ENCODE measurements at places on chromosomes 1 and 21.

DNA sequence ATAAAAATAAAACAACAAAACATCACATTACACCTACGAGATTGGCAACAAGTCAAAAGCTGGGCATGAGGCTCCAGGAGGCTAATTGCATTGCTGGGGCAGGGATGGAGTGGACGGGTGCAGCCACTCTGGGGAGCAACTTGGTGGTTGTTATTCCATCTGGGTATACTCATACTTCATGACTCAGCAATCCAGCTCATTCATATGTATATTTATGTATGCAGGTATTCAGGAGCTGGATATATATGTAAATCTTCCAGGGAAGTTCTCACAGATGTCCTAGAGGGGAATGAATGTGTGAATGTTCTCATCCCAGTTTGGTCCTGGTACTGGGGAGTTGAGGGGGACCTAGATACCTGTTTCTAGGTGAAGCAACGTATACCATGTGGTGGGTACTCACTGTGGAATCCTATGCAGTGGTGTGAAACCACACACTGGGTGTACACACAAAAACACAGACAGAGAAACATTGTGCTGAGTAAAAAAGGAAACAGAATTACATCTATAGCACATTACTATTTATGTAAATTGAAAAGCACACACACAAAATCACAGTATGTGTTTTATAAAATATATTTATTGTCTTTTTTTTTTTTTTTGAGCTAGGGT, 79.7 kb upstream of the RAB4A start:
- no peak for DNase-seq

GRCh38 chr1:181608948-181609347, 125.6 kb downstream of the CACNA1E start:
- DNase-seq: no peak

GRCh38 chr1:150964164-150964489, 10.5 kb downstream of the CERS2 start:
- DNase-seq: no peak

DNA sequence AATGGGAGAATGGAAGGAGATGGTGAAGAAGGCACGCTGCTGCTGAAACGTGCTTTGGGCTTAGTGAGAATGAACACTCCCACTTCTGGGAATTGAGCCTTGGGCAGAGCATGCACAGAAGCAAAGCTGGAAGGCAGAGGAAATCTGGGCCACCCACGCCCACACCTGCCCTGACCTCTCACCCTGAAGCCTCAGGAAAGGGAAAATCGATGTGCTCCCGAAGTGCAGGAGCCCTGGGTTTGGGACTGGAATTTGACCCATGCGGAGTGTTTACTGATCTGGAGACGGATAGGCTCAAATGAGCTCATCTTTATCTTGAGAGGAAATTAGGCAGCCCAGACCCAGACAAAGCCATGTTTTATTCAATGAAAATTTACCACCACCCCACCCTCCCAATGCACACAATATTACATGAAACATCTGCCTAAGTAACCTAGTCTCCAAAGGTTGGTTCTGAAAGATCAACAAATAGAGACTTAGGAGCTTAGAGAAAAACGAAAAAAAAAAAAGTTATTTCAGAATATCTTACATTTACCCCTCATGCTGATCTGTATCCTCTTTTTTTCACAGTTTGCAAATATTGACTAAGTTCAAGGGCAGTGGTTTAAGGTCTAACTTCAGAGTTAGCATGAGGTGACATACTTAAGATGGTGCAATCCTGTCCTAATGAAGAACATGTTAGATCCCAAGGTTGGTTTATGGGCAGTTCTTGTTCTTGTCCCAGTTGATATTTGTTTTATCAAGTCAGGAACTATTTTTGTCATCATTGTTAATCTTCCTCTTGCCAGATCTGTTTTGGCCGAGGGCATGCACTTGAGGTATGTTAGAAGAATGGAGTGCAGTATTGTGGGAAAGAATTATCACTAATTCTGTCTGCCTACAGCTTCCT, 63.0 kb downstream of the PROX1 start:
- no peak for DNase-seq

- DNase-seq: no peak
Observed at GRCh38 chr1:67264152-67264551, 43.5 kb upstream of the IL12RB2 start.

DNA sequence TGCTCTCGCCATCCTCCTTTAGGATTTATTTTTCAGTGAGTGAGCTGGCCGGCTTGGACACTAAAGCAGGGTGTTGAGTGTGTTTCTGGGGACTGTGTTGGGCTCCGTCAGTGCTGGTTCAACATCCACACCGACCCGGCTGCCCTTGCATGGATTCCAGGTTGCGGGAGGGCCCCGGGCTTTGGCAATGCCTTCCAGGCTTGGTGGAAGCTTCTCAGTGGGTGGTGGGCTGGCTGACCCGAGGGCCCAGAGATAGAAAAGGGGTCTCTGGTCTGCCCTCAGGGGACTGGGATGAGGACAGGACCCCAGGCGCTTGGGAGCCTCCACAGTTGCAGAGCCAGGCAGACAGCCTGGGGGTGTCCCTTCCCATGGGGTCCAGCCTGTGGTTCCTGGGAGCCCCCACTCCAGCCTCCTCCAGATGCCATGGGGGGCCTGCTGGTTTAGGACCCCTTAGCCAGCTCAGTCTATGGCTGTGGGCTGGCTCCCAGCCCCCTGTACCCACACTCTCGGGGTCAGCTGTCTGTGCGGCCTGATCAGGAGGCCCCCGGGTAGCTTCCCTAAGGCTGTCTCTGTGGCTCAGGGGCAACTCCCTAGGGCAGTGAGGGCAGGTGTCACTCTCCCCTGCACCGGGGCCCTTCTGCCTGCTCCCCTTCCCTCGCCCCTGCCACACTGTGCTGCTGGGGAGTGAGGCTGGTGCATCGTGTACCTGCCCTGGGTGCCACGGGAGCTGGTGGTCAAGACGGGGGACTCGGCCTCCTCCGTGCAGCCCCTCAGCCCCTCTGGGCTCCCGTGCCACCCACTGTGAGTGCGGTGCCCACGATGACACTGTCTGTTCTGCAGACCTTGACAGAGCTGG, 16.5 kb downstream of the PDXK start:
- no peak for DNase-seq

GRCh38 chr21:18608226-18608625, 204.6 kb upstream of the TMPRSS15 start:
- no peak for DNase-seq

All from stimulated activated CD4-positive, alpha-beta T cell treated with anti-CD3 and anti-CD28 coated beads, Interleukin-4, amount 100 ng/mL, for 1 hour (primary cell).